ENCODE measurements at places on chromosomes 7 and 10.

DNA sequence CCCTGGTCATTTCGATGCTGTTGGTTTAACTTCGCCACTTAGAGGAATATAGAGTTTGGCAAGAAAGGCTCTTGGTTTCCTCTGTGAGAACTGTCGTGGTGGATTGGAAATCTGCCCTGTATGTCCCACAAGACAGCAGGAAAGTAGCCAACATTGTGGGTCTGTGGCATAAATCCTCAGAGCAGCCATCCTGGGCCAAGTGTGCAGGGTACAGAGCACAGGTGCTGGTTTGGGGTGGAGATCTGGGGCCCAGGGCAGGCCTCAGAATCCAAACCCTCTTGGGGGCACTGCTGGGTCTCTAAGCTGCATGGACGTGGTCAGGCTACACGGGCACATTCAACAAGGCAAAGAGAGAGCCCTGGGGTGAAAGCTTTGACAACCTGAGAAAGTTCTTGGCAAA, 39.2 kb upstream of the TMEM273 start:
- DNase-seq: no peak

- DNase-seq: no peak
These were observed 227.2 kb downstream of the MTERF1 start for GRCh38 chr7:91653286-91653685.

GRCh38 chr7:142892951-142893350, 7.4 kb upstream of the TRPV6 start:
- DNase-seq: no peak

DNA sequence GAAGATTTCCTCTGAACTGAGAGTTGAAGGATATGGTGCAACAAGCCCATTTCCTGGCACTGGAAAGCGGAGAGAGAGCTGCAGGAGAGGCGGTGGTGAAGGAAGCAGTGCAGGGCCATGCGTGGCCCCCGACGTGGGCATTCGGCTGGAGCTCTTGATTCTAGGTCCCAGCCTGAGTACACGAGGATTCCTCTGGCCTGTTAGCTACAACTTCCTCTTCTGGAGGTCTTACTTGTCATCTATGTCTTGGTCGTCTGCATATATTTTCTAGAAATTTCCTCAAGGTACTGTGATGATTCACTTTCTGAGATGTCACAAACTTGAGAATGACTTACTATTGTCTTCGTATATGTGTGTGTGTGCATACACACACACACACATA, 59.2 kb upstream of the JAZF1 start:
- no peak for DNase-seq

GRCh38 chr7:99392659-99393354, 15.6 kb downstream of the PDAP1 start:
- DNase-seq: peak; percentile 57

- DNase-seq: no peak
These were observed 44.0 kb upstream of the GRID1 start for GRCh38 chr10:86410542-86411124.

GRCh38 chr7:16301291-16301690, 120.0 kb downstream of the CRPPA start:
- DNase-seq: no peak

DNA sequence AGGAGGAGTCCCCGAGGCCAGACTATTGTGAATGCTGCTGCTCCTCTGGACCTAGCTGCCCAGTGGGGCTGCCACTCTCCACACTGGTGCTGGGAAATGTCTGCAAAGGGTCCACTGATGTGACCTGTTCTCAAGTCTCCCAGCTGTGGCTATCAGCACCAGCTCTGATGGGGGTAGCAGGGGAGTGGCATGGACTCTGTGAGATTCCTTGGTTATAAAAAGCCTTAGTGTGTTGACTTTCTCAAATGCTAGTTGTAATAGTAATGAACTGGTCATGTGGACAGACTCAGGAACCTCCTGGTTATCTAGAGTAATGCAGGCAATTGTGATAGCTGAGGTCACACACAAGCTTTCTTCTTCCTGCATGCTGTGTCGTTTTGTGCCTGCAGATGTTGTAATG, 34.1 kb upstream of the ARMC3 start:
- DNase-seq: no peak

DNA sequence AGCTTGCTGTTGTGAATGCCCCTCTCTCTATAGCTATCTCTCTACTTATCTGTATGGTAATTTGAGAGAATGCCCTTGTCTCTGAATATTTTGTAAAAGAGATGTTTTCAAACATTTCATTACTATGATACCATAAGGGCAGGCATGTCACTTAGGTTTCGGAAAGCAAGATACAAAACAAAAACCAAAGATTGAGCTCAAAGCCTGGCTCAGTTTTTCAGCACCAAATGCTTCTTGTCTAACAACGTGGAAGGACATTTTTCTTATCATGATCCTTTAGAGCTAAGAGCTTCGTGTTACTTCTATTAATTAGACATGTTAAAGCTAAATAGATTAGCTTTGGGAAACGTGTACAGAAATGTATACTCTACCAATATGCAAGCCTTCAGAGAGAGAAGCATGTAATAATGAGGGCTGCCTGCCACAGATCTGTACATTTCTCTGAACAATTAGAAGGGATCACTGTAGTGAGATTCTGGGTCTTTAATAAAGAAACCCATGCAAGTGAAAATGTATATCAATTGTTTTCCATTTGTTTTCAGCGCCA, 148.9 kb downstream of the ARID5B start:
- no peak for DNase-seq

DNA sequence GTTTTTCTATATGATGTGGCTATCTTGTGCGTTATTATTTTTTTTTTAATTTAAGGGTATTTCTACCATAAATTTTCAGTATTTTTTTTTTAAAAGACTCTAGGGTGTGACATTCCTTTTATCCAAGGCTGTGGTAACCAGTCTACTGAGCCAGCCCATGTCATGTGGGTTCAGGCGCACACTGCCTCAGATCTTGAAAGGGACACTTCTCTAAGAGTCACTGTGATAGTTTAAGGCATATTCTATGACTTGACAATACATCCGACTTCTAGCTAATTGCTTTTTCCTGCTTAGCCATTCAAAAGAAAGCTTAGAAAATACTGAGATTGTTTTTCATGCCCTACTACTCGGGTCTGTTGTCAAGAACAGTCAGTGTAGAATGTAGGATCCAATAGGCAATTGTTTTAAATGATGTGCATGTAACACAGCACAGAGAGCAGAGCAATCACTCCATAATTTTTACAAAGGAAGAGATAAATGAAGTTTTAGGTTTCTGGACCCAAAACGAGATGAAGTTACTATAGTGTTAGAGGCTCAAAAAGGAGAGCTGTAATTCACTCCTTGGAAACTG, 263.7 kb downstream of the SORCS3 start:
- no peak for DNase-seq

DNA sequence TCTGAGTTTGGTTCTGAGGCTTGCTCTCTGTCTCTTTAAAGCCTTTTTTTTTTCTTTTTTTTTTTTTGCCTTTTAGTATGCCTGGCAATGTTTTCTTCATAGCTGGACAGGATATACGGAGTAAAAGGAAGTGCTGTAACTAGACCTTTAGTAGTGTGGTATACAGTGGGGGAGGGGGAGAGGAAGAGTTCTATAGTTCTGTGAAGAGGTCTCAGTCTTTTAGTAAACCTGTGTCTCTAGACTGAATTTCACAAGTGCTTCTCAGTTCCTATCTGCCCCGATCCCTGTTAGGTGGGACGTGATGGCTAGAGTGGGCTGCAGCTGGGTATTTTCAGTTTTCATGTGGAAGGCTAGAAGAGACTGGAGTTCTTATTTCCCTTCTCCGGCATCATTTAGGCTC, 3.1 kb upstream of the ABCC2 start:
- DNase-seq: no peak

GRCh38 chr7:155984609-155985405, 172.5 kb upstream of the SHH start:
- no peak for DNase-seq

DNA sequence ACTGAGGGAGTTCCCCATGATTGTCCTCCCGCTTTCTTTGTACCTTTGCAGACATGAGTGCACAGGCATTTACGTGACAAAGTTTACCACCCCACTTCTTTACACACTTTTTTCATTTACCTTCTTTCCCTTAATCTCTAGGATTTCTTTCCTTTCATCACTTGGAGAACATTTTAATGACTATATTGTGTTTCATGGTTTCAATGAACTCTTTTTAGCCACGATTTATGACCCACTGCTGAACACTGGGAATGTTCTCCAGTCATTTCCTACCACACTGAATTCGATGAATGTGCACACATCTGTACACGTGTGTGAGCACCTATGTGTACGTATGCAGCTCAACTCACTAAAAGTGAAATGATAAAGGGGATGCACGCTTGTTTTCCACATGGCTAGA, 371.7 kb upstream of the IGFBP3 start:
- DNase-seq: no peak

DNA sequence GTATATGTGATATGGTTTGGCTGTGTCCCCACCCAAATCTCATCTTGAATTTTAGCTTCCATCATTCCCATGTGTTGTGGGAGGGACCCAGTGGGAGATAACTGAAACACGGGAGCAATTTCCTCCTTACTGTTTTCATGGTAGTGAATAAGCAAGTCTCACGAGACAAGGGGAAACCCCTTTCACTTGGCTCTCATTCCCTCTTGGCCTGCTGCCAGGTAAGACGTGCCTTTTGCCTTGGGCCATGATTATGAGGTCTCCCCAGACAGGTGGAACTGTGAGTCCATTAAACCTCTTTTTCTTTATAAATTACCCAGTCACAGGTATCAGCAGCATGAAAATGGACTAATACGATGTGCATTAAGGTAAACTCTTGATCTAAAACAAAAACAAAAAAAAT, 357.1 kb upstream of the AOAH start:
- no peak for DNase-seq

- no peak for DNase-seq
These were observed 66.6 kb downstream of the MTPN start for GRCh38 chr7:135910393-135911036.

- DNase-seq: no peak
These were observed 108.1 kb downstream of the CFTR start for GRCh38 chr7:117587931-117588330.

- DNase-seq: no peak
These were observed 69.3 kb upstream of the PARD3 start for GRCh38 chr10:34884272-34884952.

GRCh38 chr7:77788327-77788902, 9.8 kb downstream of the TMEM60 start:
- no peak for DNase-seq

GRCh38 chr10:115856580-115856979, 416.4 kb downstream of the GFRA1 start:
- no peak for DNase-seq

DNA sequence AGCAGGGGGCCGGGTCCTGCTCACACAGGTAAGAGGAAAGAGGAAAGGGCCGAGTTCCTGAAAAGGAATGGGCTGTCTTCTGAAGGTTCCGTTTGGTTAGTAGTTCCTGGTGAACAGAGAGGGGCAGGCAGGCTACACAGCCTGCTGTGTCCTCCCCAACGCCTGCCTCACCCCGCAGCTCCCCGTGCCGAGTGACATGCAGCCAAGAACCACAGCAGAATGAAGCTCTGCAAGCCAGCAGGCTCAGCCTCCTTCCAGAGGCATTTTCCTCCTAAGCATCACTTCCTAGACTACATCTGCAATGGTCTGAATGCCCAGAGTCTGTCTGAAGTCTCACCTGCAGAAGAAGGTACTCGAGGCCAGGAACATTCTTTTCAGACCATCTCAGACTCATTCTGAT, 202.4 kb upstream of the TCERG1L start:
- DNase-seq: no peak

GRCh38 chr7:100694098-100694745, at the start of gene GIGYF1:
GIGYF1 (minus strand) TSS chr7:100694250; CDS start chr7:100688238, 6,012 bp downstream.
- peak; percentile 42 for DNase-seq

DNA sequence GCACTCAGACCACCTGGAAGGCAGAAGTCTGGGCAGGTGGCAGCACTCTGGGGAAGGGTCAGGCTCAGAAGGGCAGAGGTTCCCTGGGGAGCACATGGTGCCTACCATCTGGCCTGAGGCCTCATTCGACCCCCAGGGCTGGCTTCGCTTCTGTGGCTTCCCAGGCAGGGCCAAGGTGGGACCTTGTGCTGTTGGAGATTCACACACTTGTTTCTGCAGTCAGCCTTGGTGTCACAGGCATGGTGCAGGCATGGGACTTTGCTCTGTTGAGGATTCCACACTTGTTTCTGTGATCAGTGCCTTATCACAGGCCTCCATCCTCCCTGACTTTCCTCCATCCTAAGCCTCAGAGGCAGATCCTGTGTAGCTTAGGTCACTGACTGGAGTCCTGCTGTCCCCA, 11.3 kb upstream of the FAM241B start:
- DNase-seq: no peak

DNA sequence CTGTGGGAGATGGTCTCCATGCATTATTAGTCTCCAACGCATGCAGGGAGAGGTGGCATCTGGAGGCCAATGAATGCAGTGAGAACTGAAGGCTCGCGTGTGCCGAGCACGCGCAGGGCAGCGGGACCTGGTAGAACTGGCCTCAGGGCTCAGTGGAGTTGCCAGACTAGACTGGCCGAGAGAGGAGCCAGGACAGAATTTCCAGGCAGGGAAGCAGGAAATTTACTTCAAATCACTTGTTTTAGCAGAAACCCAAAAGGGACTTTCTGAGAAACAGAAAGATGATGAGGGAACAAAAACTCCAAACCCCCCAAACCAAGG, 311.0 kb upstream of the IMMP2L start:
- no peak for DNase-seq

DNA sequence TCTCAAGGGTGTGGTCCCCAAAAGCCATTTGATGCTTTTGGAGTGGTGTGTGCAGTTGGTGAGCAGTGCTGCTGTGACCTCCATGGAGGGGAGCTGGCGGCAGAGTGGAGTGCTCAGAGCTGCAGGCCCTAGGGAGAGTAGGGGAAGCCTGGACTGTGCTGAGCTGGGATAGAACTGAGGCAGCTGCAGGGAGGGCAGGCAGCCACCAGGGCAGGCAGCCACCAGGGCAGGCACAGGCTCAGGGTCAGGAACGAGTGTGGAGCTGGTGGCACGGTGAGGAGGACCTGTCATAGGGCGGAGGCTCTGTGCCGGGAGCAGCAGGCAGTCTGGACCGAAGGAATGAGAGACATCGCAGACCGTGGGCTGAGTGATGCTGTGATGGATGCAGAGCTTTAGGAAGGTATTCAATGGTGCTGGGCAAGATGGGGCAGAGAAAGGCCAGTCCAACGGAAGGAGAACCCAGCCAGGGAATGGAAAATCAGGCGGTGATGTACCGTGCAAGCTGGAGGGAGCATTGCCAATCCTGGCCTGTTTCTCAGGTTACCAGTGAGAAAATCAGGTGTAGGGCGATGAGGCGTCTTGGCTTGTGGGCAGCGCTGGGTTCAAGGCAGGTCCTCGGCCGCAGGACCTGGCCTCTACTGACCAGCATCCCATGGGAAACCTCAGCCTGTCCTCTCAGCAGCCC, 152.6 kb downstream of the CAMK1D start:
- no peak for DNase-seq
